ENCODE measurements at places on chromosomes 4 and X.

DNA sequence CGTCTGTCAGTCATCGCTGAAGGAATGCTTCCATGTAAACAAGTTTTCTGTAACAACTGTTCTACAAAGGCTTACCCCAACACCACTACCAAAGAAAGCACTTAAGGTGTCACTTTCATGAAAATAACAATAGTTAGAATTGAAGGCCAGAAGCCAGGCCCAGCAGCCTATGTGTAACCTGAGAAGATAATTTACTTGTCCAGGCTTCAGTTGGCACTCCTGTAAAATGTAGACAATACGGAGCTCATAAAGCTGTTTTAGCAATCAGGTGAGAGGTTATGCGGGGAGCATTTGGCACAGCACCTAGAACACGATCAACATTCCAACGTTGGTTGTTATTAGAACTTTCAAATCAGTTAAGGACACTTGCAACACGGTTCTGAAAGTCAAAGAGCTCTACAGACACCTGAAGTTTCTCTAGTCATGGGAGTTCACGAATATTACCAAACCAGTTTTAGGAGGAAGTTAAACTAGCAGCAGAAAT, 15.7 kb downstream of the ADGRA3 start:
- DNase-seq = no peak

DNA sequence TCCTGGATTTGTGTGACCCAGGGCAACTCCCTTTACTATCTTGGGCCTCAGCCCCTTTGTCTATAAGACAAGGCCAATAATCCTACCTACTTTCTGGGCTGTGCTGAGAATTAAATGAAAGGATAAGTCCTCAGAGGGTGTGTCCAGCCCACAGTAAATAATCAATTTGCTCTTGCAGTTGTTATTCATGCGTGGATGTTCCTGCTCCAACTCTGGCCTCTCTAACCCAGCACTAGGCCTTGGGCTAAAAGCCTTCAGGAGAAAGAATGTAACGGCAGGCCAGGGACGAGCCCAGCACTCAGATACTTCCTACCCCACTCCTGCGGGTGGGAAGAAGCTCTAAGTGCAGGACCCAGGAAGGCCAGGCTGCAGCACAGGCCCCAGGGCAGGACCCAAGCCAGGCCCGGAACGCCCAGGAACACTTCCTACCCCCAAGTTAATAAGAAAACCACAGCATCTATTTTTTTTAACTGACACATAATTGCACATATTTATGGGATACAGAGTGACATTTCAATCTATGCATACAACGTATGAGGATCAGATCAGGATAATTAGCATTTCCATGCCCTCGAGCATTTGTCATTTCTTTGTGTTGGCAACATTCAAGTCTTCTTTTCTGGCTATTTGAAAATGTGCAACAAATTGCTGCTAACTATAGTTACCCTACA, 179.6 kb upstream of the RBPJ start:
- DNase-seq = no peak

- no peak for DNase-seq
Observed at GRCh38 chr4:37481547-37482122, 204.5 kb downstream of the RELL1 start.

GRCh38 chr4:35730414-35730813, 513.9 kb downstream of the ARAP2 start:
- DNase-seq = no peak

GRCh38 chr4:120749445-120750151, 172.9 kb downstream of the PRDM5 start:
- no peak for DNase-seq

GRCh38 chr4:123749383-123749782, 352.8 kb downstream of the SPRY1 start:
- DNase-seq = no peak

GRCh38 chr4:139593091-139593564, 37.1 kb upstream of the SETD7 start:
- DNase-seq = no peak

GRCh38 chr4:122992057-122992456, 69.7 kb upstream of the NUDT6 start:
- DNase-seq = no peak

GRCh38 chrX:138917781-138918180, 206.3 kb upstream of the FGF13 start:
- no peak for DNase-seq

- no peak for DNase-seq
Observed at GRCh38 chr4:122360754-122361153, 18.1 kb upstream of the ADAD1 start.

- DNase-seq = no peak
Observed at GRCh38 chr4:151561551-151562256, 152.7 kb downstream of the FHIP1A start.

GRCh38 chr4:148716431-148717052, 274.3 kb upstream of the NR3C2 start:
- DNase-seq = no peak

DNA sequence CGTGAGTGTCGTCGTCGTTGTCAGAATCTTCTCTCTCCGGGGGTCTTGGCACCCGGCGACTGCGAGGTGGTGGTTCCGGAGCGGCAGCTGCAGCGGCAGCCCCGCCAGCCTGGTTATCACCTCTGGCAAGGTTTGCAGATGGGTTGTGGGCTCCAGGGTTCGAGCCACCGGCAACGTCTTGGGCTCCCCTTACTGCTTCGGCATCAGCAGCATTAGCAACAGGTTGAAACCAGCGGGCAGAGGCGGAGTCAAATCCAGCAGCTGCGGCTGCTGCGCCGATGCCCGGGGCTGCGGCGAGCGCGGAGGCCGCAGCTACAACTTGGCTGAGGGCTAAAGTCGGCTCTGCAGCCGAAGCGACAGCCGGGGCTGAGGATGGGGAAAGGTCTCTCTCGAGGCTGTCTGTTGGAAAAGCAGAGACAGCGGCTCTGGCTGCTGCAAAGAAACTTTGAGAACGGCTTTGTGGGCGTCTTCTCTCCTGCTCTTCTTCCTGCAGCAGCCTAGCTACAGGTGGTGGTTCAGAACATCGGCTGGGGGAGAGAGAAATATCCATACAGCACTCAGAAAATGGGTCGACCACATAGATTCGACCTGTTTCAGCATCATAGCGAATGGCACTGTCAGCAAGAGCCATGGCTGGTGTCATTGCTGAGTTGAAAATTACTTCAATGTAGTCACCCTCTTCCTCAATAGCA, 3.6 kb downstream of the IRS4 start:
- DNase-seq = no peak

DNA sequence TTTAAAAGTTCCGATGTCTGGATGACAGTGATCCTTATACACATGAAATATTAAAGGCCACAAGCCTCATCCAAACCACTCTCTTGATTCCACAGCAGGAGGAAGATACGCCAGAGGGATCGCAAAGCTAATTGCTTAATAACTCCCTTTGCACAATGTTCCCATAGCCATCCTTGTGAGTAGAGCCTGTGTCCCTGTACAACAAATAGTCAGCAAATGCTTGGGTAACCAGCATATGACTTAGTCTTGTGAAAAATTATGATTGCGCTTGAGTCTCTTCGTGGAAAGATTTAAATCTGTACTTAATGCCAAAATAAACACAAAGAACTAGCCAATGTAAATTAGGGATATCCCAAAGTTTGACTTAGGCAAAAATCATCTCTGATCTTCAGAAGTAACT, 31.5 kb downstream of the SLC9A7 start:
- DNase-seq = no peak

DNA sequence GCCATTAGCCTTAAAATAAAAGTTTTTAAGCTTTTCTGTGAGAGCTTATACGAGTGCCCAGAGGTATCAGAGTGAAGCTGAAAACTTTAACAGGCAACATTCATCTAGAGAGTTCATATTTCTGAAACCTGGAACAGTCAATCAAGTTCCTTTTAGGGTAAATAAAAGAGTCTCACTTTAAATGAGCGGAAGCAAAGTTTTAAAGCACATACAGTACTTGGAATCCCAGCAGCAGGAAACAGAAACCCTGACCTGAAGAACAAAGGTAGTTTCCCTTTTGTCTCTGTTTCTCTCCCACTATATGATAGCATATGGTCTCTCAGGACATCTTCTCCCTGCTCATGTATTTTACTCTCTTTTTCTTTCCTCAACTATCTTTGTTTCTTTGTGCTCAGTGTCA, 153.0 kb downstream of the ASB9 start:
- no peak for DNase-seq

- DNase-seq = no peak
Observed at GRCh38 chrX:145393702-145394235, 146.5 kb downstream of the SPANXN1 start.

DNA sequence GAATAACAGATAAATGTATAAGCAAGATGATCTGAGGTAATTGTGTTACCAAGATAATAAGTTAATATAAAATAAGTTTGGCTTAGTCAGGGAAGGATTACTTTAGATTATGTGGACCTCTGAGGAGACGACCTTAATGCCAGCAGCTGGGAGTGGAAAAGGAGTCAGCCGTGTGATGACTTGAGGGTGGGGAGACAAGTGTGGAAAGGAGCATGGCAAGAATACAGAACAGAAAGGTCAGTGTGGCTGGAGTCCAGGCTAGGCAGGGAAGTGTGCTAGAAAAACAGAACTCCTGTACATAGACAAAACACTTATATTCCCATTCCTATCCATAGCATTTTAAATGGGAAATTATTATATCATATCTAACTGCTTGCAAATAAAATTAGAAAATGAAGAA, 138.8 kb downstream of the PDLIM5 start:
- DNase-seq = no peak

- no peak for DNase-seq
Observed at GRCh38 chrX:112085149-112085548, 2.6 kb upstream of the TRPC5 start.

GRCh38 chrX:74249963-74250362, 54.0 kb upstream of the ZCCHC13 start:
- no peak for DNase-seq

GRCh38 chrX:1725472-1725871, 110.6 kb downstream of the ASMT start:
- no peak for DNase-seq

- DNase-seq = no peak
Observed at GRCh38 chr4:14267373-14268060, 640.0 kb upstream of the BOD1L1 start.

- DNase-seq = no peak
Observed at GRCh38 chrX:39814391-39814790, 283.4 kb downstream of the BCOR start.

GRCh38 chr4:53840643-53841042, 223.8 kb downstream of the CHIC2 start:
- no peak for DNase-seq

DNA sequence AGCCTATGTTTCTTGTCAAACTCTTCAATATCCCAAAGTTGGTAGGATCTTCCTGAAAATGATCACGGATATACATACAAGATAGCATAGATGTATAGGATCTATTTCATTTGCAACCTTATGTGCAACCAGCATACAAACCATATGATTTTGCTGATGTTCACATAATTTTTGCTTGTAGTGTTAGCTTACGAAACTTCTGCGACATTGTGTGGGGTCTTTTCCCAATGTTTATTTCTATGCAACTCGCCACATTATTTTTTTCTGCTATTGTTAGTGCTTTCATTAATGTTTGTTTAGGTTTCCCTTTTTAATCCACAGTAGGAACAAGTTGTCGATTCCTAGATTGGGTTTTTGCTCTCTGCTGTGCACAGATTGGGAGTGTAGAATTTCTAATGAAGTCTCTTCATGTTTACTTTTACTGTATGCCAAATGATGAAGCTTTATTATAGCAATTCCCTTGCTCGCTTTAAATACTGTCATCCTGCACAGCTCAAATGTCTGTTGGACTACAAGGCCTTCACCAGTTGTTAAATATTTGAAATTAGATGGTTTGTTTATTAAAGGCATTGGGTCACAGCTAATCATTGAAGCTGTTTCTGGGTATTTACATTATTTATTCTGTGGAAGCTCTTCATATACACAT, 257.6 kb upstream of the PCDH7 start:
- no peak for DNase-seq

DNA sequence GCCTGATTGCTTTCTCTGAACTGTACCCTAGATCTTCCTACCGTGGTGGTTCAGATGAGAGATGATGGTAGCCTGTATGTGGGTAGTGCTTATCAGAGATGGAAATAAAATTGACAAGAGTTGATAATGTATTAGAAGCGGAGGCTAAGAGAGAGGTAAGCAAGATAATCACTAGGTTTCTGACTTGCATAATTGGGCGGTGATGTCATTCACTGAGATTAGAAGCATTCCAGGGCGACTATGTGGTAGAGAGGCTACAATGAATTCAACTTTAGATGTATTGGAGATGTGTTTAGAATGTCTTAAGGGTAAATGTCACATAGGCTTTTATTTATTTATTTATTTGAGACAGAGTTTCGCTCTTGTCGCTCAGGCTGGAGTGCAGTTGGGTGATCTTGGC, 415 bp upstream of the TENM3 start:
- no peak for DNase-seq

GRCh38 chr4:567457-568350, 8.4 kb downstream of the TMEM271 start:
- DNase-seq = no peak

DNA sequence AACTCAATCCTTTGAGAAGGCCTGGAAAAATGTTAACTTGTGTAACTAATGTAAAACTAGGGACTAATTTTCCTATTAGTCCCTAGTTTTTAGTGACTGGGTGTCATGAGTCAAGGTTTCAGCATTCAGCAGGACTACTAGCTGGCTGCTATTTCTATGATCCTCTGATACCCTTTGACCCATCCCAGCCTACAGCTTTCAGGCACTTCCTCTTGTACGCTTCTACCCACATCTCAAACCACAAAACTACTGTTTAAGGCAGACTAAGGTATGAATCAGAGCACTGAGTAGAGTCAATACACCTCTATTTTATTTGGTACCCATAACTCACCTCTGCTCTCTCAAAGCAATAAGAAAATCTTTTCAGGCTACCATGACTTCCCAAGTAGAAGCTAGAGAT, 809.6 kb downstream of the PDHA2 start:
- no peak for DNase-seq

- DNase-seq = no peak
Observed at GRCh38 chr4:84177831-84178542, 321.1 kb downstream of the NKX6-1 start.

DNA sequence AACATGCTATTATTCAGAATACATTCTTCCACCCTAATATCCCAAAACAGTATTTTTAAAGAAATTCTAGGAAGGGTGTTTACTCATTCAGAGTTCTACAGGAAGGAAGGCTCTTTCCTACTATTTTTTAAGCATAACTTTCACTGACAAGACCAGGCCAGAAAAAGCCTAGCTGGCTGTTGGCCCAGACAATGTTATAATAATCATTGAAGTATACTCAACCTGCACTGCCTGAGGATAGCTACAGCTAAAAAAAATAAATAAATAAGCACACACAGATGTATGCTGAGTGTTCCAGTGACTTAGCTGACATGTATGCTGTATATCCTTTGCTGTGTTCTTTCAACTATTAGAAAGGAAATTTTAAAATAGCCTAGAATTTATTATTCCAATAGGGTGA, 145.8 kb upstream of the SPRY1 start:
- no peak for DNase-seq

DNA sequence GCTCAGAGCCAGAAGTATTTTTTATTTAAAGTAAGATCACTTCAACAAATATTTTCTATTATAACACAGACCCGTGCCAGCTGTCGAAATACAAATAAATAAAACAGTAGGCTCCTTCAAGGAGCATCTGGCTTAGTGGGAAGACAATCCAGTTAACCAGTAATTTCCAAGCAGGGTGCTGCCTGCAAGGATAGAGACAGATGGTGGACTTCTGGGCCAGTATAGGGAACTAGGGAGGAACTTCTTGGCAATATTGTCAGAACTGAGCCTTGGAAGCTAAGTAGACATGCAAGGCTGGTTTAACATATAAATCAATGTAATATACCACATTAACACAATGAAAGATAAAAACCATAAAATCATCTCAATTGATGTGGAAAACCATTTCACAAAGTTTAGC, 17.0 kb upstream of the MTMR1 start:
- no peak for DNase-seq

All from activated CD4-positive, alpha-beta T cell treated with anti-CD3 and anti-CD28 coated beads for 1 hour (primary cell).